Activated T-helper 1 cell treated with anti-CD3 and anti-CD28 coated beads, Interleukin-12 subunit alpha, Interleukin-12 subunit beta, Interleukin-2, Interleukin-4 antibody, amounts not matched to agents 30 ng/mL and 10 ng/mL and 1 ng/mL, durations not matched to agents 14 hours and 24 hours and 36 hours (primary cell): ENCODE measurements at places on chromosomes 1 and 21. TPM values are rescaled to one million over a fixed set of nuclear protein-coding genes. Genes with fewer than 3 reads are reported as not detected.
A peak's percentile ranks its signal among the peaks of the same experiment; 100 is the strongest.

DNA sequence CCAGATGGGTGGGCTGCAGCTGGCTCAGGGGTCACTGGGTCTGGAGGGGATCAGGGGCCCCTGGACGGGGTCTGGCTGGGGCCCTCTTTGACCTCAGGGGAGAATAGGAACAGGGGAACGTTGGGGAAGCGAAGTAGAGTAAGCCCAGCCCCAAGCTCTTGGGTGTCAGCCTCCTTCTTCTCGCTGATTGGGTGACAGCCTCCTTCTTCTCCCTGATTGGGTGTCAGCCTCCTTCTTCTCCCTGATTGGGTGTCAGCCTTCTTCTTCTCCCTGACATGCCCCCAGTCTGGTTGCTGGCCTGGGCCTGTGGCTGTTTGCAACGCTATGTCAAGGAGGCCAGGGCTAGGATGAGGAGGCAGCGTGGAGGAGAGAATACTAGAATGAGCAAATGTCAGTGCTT is 76.7 kb upstream of the CASZ1 start:
- no peak for DNase-seq

GRCh38 chr1:102897557-102897956 is 210.8 kb downstream of the COL11A1 start:
- DNase-seq, result no peak

- DNase-seq, result no peak
Measured at GRCh38 chr1:14071581-14071980, 371.6 kb downstream of the PRDM2 start.

DNA sequence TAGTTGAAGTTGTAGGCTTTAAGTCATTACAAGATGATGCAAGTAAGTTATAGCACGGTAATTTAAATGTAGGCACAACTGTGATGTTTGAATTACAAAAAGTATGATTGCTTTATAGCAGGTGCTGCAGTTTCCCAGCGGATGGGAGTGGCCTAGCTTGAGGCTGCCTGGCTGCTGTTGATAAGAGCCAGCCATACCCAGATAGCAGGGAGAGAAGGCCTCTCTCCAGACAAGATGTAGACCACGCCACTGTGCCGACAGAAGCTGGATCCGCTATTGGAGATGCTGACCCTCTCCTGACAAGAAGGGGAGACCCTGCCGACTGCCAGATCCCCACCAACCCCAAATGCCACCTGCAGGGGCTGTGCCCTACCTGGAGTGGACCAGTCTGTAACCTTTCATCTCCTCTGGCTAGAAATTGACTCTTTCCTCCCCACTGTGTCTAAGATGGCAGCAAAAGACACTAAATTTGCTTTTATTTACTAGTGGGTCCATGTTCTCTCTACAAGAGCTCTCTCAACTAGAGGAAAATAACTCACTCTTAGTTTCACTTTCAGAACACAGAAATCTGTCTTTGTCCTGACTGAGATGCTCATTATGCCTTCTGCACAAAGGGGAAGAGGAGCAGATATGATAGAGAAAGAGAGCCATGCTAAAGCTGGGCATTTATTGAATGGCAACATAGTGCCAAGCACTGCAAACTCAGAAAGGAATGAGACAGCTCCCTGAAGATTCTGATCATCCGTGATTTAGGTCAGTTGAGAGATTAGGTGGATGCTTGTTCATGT is 127.9 kb downstream of the URB2 start:
- no peak for DNase-seq

- no peak for DNase-seq
Measured at GRCh38 chr1:177849130-177849529, 120.7 kb downstream of the SEC16B start.

GRCh38 chr21:14863745-14864210 is 201.0 kb downstream of the NRIP1 start:
- no peak for DNase-seq

DNA sequence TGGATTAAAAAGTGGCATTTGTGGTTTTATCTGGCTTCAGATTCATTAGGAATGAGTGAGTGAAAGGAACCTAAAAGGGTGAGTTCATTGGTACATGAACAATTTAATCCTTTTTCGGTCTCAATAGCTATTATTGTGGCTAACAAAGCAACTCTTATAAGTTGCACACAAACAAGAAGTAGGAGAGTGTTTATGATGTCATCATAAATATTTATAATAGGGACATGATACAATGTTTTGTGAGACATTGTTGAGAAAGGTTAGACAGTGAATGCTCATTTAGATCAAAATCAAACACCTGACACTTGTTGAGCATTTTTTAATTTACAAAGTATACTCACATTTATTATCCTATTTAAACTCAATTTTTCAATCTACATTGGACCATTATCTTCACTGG is 363.4 kb downstream of the PDE4B start:
- no peak for DNase-seq

DNA sequence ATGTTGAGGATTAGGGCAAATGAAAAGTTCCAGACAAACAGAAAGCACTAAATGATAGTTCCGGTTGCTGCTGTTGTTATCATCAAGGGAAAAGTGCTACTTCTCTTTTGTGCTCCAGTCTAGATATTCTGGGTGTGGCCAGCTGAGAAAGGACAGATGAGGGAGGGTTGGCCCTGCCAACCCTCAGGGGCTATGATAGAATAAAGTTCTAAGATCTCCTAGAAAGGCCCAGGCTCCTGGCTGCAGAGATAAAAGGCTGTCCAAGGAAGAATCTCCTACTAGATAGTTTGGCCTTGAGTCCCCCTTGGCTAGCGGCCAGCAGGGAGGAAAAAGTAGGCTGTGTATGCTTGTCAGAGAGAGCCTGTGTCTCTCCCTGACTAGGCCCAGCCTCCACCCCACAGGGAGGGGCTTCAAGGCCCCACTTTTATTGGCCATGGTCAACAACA is 31.5 kb downstream of the RIMS3 start:
- no peak for DNase-seq

- no peak for DNase-seq
Measured at GRCh38 chr1:208420696-208421095, 176.5 kb upstream of the PLXNA2 start.

DNA sequence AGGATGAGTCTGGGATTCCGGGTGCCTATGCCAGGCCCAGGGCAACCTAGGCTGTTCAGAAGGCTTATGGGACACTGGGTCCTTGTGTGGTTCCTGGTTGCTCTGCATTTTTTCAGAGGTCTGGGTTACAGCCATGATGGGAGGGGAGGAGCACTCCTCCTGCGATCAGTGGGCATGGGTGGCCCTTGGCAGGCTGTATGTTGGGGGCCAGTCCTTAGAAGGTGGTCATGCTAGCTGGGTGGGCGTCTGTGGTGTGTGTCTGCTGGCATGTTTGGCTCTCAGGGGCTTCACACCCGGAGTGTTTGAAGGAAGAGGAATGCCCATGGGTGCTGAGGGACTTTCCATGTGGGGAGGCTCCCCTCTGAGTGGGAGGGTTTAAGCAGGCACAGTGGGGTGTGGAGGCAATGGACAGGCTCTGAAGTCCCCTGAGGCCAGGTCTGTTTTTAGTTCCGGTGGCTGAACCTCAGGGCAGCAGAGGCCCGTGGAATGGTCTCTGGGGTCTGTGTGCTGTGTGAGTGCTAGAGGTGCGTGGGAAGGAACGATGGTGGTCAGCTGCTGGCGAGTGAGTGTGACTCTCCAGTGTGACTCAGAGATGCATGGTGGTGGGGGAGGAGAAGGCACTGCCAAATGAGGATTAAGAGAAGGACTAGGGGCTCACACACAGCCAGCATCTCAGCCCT is 25.3 kb downstream of the CACNA1E start:
- DNase-seq, result no peak

GRCh38 chr1:239283216-239283615 is 103.2 kb upstream of the CHRM3 start:
- no peak for DNase-seq

DNA sequence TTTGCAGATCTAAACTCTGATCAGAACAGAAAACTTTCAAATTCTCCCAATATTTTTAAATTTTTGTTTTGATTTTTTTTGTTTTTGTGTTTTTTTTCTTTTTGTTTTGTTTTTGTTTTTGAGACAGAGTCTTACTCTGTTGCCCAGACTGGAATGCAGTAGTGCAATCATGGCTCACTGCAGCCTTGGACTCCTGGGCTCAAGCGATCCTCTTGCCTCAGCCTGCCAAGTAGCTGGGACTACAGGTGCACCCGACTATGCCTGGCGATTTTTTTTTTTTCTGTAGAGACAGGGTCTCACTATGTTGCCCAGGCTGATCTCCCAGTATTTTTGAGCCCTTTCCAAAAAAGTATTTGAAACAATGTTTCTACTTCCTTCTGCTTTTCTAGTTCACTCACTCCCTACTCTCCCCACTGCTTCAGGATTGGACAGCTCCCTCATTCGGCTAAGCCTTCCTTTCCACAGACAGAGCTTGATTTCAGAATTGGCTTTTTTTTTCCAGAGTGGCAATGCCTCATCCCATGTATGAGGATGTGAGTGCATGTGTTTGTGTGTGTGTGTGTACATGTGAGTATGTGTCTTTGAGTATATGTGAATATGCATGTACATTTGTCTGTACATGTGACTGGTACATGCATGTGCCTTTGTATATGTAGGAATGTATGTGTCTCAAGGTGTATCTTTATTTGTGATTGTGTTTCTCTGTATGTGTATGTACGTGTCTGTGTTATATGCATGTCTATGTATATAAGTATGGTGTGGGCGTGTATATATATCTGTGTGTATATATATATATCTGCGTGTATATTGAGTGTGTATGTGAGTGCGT is 11.9 kb downstream of the LHX4 start:
- no peak for DNase-seq

DNA sequence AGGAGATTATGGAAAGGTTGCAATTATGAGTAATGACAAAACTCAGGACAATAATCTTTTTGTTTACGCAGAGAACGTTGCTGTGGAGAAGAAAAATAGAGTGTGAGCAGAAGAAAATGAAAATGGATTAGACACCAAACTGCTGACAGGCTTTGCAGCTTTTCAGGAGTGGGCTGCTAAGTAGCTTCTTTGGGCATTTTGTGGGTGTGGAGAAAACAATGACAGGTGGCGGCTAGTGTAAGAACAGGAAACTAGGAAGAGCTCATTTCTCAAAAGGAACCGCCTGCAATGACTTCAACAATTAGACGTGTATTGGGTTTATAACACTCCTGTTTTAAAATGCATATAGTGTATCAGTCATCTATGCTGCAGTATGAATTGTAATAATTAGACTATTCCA is 18.3 kb upstream of the PALMD start:
- no peak for DNase-seq

DNA sequence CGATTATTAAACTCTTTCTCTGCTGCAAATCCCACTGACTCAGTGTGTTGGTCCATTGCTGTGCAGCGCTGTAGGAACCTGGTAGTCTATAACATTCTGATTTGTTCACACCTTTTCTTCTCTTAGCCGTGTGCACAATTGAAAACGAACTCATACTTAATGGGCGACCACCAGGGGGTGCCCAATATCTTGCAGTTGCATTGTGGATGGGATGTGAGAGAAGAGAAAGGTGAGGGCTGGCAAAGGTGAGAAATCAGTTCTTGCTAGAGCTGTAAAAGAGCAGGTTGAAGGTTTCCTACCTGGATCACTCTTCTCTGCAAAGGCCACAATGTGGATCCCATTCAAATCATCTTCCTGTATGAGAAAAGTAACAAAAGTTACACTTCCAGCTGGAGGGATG is 51.0 kb downstream of the CASQ2 start:
- DNase-seq, result no peak

GRCh38 chr1:90308421-90308820 is 313.5 kb downstream of the ZNF326 start:
- DNase-seq, result no peak

GRCh38 chr1:186142916-186143315 is 232.1 kb downstream of the TPR start:
- no peak for DNase-seq

GRCh38 chr1:40818264-40818961 is 34.8 kb downstream of the KCNQ4 start:
- DNase-seq, result peak; percentile 89

- DNase-seq, result no peak
Measured at GRCh38 chr1:93685918-93686317, 4.3 kb upstream of the BCAR3 start.

GRCh38 chr1:228243093-228243492 is 35.2 kb downstream of the OBSCN start:
- DNase-seq, result no peak

DNA sequence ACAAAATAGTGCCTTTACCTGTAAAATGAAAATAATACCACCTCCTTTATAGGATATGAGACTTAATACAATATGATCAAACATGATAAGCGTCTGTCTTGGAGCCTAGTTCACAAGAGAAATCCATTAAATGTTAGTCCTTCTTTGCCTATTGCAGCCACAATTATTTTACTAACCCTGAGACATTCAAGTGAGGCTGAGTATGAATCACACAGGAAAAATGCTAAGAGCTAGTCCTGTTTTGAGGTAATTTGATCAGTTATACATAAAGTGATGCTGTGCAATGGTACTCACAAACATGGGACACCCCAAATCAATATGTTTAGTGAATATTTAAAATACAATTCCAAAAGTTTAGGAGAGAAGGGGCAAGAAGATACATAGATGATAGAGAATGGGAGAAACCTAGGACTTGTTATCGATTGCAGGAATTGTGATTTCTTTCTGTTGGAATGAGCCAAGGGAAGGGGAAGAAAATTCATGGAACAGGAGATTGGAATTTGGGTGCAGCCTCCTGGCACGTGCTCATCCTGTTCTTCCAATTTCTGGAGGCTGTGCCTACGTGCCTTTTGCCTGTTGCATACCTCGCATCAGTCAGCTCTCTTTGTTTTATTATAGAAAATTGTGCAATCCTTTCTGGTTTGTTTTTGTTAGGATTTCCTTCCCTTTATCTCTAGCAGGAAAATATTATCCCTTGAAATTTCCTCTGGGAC is 39.9 kb upstream of the BACH1 start:
- no peak for DNase-seq

Gene TRPM2
- 11.6 and 15.2 TPM in 2 replicates for total RNA-seq

Gene PRR9
- not detected in 2 replicates for total RNA-seq

Gene ERG
- not detected in 2 replicates for total RNA-seq

Gene MPL
- not detected in 2 replicates for total RNA-seq

Gene VASH2
- 0.10 and 0.39 TPM in 2 replicates for total RNA-seq

Gene SPATA45
- not detected in 2 replicates for total RNA-seq

Gene NUF2
- 36.8 and 37.7 TPM in 2 replicates for total RNA-seq

Gene SYT2
- not detected in 2 replicates for total RNA-seq

Gene CDA
- total RNA-seq, result not detected in 2 replicates

Gene PDE9A
- 9.6 and 9.7 TPM in 2 replicates for total RNA-seq
